ENCODE measurements at places on chromosomes 6 and 20.

GRCh38 chr6:103838457-103838856, 1021.3 kb downstream of the HACE1 start:
- DNase-seq: no peak

GRCh38 chr20:18571578-18571977, 4.3 kb downstream of the SMIM26 start:
- DNase-seq: no peak

- DNase-seq: no peak
These were observed 374.3 kb upstream of the SOX4 start for GRCh38 chr6:21219241-21219640.

- no peak for DNase-seq
These were observed 35.4 kb downstream of the MDFI start for GRCh38 chr6:41673704-41674000.

DNA sequence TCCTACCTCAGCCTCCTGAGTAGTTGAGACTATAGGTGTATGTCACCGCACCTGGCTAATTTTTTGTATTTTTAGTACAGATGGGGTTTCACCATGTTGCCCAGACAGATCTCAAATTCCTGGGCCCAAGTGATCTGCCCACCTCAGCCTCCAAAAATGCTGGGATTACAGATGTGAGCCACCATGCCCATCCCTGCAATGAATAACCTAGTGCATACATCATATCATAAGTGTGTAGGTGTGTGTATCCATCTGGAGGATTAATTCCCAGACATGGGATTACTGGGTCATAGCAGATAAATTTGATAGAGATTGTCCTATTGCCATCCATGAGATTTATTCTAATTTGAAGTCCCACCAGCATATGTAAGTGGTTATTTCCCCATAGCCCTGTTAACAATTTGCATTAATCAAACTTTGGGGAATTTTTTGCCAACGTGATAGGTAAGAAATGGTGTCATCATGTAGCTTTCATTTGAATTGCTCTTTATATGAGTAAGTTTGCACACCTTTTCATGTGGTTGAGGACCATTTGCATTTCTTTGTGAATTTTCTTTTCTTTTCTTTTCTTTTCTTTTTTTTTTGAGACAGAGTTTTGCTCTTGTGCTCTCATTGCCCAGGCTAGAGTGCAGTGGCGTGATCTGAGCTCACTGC, 29.9 kb upstream of the BACH2 start:
- DNase-seq: no peak

All from naive thymus-derived CD8-positive, alpha-beta T cell (primary cell).